ENCODE measurements at places on chromosomes 12 and 14.

DNA sequence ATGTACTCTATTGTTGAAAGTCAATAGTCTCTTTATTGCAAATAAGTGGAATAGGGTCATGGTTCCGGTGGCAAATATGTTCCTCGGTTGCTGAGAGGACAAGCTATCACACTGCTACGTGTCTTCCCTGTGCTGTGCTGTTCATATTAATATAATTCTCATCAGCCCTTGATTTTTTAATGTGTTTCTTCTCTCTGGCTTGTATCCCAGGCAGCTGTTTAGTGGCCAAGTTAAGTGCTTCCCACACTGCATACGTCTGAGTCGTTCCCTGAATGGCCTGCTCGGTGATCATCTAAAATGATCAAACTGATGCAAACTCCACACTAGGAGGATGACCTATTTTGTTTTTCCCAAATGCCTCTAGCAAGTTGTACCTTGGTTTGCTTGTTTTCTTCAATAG lies 186.4 kb downstream of the ANO6 start:
- DNase-seq, result no peak

- no peak for DNase-seq
Observed at GRCh38 chr14:85813040-85813439, 283.1 kb downstream of the FLRT2 start.

GRCh38 chr12:49352351-49352750 lies 5.7 kb downstream of the DNAJC22 start:
- no peak for DNase-seq

DNA sequence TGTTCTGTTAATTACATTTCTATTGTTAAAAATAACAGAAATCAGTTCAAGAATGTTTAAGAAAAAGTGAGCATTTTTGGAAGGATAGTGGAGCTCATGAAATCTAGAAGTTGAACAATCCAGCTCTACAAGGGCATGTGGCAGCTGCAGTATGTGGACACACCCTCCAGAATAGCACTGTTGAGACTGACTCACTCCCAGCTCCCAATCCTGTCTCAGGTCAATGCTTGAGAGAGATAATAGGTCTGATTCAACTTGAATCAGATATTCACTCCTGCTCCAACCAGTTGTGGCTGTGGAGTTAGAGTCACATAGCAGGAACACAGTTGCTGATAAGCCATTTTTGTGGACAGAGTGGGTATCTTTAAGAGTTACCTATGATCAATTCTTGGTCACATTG lies 113.0 kb upstream of the NTF3 start:
- DNase-seq, result no peak

GRCh38 chr14:105538481-105539049 lies 12.2 kb downstream of the TMEM121 start:
- no peak for DNase-seq

- DNase-seq, result no peak
Observed at GRCh38 chr12:126480451-126480850, 1415.2 kb downstream of the AACS start.

- DNase-seq, result no peak
Observed at GRCh38 chr12:115932066-115932465, 345.4 kb downstream of the MED13L start.

DNA sequence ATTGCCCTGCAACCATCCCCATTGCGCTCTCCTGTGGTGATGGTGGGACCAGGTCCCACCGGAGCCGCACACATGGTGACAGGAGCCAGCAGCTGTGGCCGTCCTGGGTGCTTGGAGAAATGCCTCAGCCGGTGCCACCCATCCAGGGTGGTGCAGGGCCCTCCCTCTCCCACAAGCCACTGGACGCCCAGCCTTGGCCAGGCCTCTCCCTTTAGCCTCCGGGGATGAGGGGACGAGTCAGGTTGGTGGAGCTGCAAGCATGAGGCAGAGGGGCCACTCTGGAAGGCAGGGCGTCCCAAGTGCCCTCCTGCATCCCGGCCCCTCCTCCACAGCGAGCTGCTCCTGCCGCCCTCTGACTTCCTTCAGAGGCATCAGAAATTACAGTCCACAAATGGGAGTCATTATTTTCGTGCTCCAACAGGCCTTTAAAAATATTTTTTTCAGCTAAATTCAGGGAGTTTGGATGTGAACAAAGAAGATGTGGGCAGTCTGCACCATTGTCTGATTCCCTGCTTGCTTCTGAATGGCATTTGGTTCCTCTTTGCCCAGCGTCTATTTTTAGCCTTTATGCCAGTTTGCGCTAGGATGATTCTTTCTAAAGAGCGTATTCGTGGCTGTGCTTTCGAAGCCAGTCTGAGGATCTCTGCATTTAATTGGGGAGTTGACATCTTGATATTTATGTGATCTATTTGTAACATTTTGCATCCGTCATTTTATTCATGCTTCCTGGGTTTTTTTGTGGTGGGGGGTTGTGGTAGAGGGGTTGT lies 189.4 kb downstream of the ADGRD1 start:
- no peak for DNase-seq

GRCh38 chr12:78293059-78293686 lies 462.5 kb downstream of the NAV3 start:
- DNase-seq, result no peak

GRCh38 chr14:55092341-55092740 lies 36.7 kb upstream of the LGALS3 start:
- DNase-seq, result no peak

DNA sequence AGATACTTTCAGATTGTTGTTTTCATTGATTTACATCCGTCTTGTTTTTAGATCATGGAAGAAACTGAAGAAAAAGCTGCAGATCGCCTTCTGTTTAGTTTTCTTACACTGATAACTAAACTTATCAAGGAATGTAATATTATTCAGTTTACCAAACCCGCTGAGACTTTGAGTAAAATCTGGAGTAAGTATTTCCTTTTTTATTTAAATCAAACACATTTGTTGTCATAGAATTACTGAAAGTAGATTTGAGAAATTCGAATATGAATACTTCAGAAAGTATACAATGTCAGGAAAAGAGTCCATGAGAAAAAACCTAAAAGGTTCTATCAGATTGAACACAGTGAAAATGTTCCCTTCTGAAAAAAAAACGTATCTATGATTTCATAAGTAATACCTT lies 32.0 kb downstream of the ARL1 start:
- DNase-seq, result no peak

- no peak for DNase-seq
Observed at GRCh38 chr14:46989566-46989965, 338.0 kb upstream of the RPL10L start.

DNA sequence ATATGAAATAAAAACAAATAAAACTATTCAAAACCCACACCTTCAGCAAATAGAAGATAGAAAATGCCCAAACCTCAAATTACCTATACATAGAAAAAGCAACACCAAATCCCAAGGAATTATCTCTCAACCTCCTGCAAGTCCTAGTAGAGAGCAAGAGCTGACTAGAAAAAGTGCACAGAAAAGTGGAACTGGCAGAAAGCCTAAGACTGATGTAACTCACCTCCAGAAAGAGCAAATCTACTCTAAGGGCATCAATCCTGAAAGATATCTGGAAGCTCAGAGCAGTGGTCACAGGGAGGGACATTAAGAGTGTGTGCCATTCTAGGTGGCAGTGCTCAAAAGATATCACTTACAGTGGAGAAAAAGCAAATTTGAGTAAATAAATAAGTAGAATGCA lies 62.1 kb upstream of the PLEKHG7 start:
- no peak for DNase-seq

DNA sequence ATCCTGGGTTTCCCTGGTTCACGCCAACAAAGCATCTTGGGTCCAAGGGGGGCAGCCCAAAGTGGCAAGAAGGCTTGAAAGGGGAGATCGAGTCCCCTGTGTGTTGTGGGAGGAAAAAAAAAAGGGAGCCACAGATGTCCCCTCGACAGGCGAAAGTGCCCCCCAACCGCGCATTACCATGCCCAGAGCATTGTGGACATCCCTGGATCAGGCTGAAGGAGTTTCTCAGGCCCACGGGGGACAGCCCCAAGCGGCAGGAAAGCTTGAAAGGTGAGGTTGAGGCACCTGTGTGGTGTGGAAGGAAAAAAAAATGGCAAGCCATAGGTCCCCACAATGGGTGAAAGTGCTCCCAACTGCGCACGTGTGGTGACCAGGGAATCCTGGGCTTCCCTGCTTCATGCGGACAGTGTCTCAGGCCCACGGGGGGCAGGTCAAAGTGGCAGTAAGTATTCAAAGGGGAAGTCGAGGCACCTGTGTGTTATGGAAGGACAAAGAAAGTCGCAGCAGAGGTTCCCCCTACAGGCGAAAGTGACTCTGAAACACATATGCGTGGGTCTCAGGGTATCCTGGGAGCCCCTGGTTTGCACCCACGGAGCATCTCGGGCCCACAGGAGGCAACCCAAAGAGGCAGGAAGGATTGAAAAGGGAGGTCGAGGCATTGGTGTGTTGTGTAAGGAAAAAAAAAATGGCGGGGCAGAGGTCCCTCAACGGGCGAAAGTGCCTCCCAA lies 580.1 kb downstream of the ALG10 start:
- no peak for DNase-seq

DNA sequence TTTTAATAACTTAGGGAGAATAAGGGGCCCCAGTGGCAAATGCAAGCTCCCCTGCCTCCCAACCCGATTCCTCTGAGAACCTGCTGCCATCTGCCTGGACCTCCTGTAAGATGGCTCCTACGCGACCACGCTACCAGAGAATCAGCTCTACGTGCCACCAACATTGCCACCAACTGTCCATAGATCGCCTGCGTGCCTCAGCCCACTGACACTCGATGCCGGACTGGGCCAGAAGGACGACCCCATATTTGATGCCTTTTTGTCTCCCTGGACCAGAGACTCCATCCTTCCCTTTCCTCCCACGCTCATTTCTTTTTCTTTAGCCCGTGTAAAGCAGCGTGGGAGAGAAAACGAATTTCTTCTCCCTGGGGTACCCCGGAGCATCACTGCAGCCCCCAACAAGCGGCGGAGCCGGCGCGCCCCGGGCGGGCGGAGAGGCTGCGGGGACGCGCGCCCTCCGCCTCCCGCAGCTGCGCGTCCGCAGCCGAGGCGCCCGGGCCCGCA lies 565 bp upstream of the KLHL42 start:
- no peak for DNase-seq

DNA sequence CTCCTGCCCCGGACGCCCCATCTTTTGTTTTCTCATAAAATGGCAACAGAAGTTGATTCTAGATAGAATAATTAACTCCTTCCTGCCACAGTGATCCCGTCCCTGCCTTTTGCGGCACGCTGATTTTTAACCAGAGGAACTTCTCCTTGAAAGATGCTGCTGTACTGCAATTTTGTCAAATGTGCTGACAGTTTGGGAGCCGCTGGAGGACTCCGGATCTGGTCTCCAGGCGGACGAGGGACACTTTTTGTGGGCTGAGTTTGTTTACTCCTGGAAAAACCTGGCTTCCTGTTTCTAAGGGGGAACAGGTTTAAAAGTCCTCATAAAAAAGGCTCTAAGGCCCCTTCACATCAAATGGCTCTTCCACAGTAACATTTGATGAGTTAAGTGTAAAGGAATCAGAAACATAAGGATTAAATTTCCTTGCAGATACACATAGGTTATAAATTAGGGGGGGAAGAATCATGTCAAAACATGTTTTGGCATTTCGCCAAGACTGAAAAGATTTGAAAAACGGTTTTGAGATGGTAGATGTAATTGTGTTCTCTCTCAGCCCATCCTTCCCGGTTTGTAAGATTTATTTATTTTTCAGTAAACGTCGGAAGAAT lies 15.5 kb downstream of the FZD10 start:
- DNase-seq, result no peak

DNA sequence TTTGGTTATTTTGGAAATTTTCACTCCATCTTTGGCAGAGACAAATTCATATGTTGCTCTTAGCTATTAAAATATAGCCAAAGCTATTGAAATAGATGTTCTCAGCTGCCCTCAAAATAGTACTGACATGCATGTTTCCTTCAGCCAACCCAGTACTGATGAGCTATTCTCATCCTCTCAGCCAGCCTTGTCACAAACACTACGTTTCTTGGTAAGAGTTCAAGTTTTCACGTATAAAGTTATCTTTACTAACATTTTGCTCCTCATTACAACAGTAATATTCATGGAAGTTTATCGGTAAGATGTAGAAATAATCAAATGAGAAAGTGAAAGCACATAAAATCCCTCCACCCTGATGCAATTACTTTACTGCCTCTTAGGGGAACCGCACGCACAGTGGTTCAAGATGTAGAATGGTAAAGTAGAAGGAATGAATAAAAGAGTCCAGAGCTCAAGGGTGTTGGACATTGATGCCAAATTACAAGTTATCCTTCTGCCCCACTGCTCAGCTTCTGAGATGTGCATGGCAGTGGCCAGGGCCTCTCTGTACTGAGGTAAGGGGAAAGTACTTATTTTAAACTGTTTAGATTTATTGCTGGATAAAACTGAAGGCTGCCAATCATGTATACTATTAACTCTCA lies 20.7 kb downstream of the GCH1 start:
- DNase-seq, result no peak

- DNase-seq, result no peak
Observed at GRCh38 chr14:80264702-80265101, 53.4 kb upstream of the DIO2 start.

GRCh38 chr12:103441437-103442181 lies 54.2 kb downstream of the C12orf42 start:
- no peak for DNase-seq

DNA sequence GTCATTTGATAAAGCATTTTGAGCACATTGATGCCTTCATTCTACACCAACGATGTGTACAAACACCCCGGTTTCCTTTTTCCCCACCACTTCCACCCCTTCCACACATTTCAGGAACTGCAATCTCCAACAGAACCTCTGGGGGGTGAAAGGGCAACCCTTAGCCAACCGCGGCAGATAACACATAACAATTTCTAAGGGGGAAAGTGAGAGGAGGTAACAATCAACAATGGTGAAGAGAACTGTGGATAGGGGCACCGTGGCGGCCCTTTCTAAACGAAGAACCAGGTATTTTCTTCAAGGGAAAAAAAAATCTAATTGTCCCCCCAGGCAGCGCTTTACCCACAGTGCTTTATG lies 1.1 kb downstream of the KITLG start:
- no peak for DNase-seq

DNA sequence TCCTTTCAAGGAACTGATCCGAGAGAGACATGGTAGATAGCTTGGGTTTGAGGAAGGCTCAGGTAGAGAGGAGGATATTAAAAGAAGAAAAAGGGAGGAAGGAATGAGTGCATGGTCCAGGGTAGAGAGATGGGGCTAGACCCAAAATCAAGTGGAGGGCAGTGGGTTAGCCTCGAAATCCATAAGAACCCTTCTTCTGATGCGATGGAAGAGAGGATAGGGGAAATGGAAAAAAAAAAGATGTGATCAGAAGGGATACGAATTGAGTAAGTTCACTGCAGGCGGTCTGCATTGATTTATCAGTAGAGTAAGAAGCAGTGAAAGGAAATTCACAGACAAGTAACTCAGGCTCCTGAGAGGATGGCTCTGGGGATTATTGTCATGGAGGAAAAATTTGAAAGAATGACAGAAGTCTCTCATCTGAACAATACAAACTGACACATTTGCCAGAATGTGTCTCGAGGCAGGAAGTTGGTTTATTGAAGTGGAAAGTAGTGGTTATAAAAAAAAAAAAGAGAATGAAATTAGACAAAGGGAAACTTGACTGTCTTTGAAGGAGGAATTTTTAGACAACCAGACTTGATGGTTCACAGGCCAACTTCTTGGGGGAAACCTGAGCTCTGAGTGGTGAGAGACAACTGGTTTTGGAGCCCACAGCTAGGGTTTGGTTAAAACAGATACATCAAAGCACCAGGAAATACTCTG lies 10.2 kb downstream of the PPFIBP1 start:
- no peak for DNase-seq
